ENCODE measurements at places on chromosomes 5 and 9.

GRCh38 chr9:125634040-125634717 lies 72.8 kb downstream of the MAPKAP1 start:
- no peak for DNase-seq

- no peak for DNase-seq
These were observed 1007.0 kb downstream of the NR2F1-AS1 start for GRCh38 chr5:92574023-92574422.

DNA sequence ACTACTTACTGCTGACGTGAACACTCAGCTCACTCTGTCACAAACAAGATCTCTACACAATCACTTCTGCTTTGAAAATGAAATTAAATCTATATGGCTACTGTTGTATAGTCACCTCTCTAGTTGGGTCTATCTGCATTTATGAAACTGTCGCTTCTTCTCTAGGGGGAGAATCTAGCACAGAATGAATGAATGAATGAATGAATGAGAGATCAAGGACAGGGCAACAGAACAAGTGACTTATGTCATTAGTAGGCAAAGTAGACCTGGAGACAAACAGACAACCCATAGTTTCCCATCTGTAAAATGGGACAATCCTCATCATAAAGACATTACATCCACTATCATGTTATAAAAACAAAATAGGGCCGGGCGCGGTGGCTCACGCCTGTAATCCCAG lies 13.4 kb downstream of the PTCH1 start:
- DNase-seq, result no peak

- DNase-seq, result no peak
These were observed 6.2 kb downstream of the PPP1R26 start for GRCh38 chr9:135485832-135486231.

- no peak for DNase-seq
These were observed 112.3 kb upstream of the CXCL14 start for GRCh38 chr5:135691044-135691443.

GRCh38 chr9:124708633-124709291 lies 62.3 kb downstream of the NR6A1 start:
- no peak for DNase-seq

- no peak for DNase-seq
These were observed 70.6 kb downstream of the LMX1B start for GRCh38 chr9:126684345-126684744.

DNA sequence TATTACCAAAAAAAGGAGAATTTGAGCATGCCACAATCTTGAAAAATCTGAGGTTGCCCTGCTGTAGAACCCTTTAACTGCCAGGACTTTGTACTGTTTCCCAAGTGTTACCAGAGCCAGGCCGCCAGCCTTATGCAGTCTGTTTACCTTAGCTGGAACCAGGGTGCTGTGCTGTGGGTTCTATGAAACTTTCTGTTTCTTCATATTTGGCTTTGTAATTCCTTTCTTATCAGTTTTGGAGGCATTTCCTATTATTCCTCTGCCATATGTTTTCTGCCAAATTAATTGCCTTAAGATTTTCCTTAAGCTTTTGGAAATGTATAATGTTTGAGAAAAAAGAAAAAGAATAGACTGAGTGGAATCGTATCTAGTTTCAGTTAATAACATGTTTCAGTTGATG lies 2.1 kb downstream of the S1PR3 start:
- DNase-seq, result no peak

DNA sequence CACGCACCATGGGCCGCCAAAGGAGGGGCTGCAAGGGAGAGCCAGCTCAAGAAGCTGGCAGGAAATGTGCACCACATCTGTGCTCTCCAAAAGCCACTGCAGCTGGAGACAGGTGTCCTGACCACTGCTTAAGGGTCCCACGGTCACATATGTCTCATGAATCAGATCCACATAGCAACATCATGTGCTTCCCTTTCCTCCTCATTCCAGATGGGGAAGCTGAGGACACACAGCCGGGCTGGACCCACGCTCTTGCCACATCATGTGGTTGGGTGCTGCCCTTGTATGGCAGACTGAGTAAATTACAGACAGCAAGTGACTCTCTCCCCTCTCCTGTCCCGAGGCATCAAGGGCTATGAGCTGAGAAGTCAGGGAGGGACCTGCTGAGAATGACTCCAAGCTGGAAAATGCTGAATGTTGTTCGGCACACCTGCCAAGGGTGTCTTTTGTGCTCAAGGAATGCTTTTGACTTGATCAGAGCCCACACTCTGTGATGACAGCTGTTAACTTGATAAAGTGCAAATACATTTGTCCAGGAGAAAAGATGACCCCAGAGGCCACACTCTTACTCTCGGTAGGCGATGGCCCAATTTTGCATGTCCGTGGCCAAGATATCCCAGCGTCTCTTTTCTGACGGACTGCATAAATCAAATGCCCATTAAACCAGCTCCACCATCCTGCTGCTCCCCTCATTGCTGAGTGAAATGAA lies 58.2 kb downstream of the NSUN2 start:
- no peak for DNase-seq

- DNase-seq, result no peak
These were observed 18.1 kb upstream of the SMAD5 start for GRCh38 chr5:136114414-136115125.

Data from midbrain (tissue), 1 donor.